ENCODE measurements at places on chromosomes 5 and 9.

DNA sequence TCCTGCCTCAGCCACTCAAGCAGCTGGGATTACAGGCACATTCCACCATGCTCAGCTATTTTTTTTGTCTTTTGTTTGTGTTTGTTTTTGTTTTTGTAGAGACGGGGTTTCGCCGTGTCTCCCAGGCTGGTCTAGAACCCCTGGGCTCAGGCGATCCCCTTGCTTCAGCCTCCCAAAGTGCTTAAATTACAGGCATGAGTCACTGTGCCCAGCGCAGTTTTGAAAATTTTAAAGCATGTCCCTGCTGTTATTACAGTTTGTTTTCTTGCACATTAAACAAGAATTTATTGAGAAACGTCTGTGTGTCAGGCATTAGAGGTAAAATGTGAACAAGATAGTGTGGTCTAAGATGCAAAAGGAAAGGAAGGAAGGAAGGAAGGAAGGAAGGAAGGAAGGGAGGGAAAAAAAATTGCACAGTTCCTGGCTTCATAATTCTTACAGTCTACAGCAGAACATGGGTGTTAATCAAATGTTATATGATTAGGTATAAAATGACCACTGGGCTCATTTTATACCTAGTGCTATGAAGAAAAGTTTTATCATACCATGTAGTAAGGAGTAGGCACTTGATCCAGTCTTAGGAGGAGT lies 205.4 kb downstream of the SNX18 start:
- no peak for DNase-seq

DNA sequence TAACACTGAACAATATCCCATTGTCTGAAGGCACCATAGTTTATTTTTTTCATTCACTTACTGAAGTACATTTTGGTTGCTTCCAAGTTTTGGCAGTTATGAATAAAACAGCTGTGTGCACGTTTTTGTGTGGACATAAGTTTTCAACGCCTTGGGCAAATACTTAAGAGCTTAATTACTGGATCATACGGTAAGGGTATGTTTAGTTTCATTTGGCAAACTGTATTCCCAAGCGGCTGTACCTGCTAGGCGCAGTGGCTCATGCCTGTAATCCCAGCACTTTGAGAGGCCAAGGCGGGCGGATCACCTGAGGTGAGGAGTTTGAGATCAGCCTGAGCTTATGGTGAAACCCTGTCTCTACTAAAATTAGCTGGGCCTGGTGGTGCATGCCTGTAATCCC lies 63.7 kb upstream of the FAM120A start:
- DNase-seq = no peak

DNA sequence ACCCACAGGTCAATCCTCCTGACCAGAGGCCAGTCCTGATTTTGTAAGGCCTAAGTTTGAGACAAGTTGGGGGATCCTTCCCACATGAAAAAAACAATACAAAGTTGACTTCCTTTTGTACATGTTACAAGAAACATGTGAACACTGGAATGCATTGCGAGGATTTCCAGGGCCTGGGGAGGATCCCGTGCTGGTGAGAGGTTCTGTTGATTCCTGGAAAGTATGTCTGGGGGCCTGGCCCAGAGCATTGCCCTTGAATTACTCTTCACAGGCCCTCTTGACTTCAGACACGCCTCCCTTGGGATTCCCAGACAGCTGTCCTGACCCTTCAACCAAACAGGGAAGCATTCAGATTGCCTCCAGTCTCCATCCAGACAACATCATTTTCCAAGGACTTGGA lies 234.2 kb upstream of the IRX2 start:
- DNase-seq = no peak

GRCh38 chr5:142883025-142883424 lies 112.8 kb downstream of the ARHGAP26 start:
- DNase-seq = no peak

DNA sequence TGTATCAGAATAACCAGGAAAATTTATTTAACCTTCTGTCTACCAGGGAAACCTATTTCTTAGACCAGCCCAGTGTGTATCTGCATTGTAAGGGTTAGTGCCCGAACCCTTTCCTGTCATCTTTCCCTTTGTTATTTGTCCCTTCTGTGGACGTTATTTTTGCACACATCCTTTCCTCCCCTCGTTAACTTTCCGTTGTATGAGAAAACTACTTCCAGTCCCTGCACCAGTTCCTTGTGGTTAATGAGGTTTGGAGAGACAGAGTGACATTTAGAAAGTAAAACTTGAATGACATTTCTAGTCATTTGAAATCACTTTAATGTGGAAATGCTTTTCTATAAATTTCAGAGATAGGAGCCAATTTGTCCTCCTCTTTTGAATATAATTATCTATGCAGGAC lies 4.3 kb upstream of the IFNB1 start:
- no peak for DNase-seq

GRCh38 chr5:82702046-82702445 lies 375.1 kb downstream of the TMEM167A start:
- DNase-seq = no peak

DNA sequence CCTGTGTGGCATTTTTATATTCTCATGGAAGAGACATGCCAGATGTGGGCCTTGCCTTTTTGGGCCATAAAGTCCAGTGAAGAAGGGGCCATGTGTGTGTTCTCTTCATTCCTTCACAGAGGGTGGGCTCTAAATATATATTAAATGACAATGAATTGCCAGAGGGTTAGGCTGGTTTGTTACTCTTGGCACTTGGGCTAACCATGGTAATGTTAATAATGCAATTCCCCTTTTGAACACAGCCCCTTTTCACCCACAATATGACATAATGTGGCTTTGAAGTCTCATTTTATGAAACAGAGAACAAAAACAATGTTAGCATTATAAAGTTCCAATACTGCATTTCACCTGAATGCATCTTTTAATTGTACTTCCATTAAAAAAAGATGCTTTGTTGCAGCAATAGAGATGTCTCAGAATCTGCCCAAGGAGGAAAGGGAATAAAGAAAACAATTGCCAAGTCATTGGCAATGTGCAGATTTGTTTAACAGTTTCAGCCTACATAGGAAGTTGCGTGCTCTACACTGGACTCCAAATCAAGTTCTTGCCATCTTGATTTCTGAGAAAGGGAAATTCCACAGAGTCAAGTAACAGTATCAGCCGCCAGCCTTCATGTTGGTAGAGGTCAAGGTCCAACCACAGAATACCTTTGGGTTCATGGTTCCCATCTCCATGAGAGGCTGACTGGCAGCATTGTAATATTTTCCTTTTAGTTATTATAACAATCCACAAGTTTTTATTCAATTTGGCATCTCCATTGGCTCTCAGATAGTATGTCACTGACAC lies 141.9 kb downstream of the SLC12A2 start:
- no peak for DNase-seq

DNA sequence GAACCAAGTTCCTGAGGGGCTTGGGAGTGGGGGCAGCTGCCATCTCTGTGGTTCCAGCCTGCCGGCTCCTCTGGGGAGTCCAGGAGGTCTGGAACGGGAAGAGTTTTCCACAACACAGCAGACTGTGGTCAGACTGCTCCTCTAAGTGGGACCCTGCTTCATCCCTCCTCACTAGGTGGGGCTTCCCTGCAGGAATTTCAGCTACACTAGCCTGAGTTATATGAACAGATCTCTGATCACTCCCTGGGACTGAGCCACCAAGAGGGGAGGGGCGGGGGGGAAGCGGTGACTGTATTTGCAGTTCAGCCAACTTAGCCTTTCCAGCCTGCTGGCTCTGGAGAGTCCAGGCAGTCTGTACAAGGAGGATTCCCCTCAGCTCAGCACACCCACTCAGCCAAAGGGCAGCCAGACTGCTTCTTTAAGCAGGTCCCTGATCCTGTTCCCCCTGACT lies 19.4 kb downstream of the DTWD2 start:
- DNase-seq = no peak

- no peak for DNase-seq
Measured at GRCh38 chr5:94274707-94275106, 343.7 kb downstream of the KIAA0825 start.

GRCh38 chr5:172897481-172898217 lies 61.6 kb upstream of the RPL26L1 start:
- DNase-seq = no peak

GRCh38 chr5:62299101-62299500 lies 6.9 kb upstream of the KIF2A start:
- DNase-seq = no peak

DNA sequence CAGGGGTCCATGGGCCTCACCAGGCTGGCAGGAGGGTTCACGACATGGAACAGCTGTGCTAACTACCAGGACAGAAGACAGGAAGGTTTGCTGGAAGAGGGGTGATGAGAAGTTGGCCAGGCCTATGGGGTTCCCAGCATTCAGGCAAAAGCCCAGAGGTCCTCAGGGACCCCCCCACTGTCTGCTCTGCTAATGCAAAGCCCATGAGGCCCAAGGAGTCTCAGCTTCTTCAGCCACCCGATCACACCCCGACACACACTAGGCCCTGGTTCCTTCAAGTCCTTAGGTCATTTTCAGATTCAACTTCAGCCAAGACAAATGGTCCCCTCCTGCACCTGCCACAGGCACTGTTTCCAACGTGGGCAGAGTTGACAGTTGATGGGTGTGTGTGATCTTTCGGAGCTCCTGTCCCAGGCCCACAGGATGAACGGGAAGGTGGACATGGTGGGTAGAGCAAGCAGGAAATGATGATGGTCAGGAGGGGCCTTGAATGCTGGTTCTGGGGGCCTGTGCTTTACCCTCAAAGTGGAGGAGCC lies 20.4 kb downstream of the ADAMTS2 start:
- DNase-seq = no peak

- DNase-seq = no peak
Measured at GRCh38 chr5:125657936-125658335, 765.3 kb upstream of the GRAMD2B start.

GRCh38 chr9:119761812-119762211 lies 392.6 kb upstream of the BRINP1 start:
- DNase-seq = no peak

GRCh38 chr5:133746834-133747233 lies 134.5 kb upstream of the FSTL4 start:
- DNase-seq = no peak

GRCh38 chr5:179421144-179421901 lies 76.1 kb upstream of the ADAMTS2 start:
- no peak for DNase-seq

- no peak for DNase-seq
Measured at GRCh38 chr5:5266297-5266696, 126.2 kb downstream of the ADAMTS16 start.

GRCh38 chr5:18305288-18305924 lies 671.1 kb downstream of the TAF11L14 start:
- peak; percentile 3 for DNase-seq

GRCh38 chr5:55763746-55764420 lies 26.0 kb downstream of the DDX4 start:
- DNase-seq = no peak

DNA sequence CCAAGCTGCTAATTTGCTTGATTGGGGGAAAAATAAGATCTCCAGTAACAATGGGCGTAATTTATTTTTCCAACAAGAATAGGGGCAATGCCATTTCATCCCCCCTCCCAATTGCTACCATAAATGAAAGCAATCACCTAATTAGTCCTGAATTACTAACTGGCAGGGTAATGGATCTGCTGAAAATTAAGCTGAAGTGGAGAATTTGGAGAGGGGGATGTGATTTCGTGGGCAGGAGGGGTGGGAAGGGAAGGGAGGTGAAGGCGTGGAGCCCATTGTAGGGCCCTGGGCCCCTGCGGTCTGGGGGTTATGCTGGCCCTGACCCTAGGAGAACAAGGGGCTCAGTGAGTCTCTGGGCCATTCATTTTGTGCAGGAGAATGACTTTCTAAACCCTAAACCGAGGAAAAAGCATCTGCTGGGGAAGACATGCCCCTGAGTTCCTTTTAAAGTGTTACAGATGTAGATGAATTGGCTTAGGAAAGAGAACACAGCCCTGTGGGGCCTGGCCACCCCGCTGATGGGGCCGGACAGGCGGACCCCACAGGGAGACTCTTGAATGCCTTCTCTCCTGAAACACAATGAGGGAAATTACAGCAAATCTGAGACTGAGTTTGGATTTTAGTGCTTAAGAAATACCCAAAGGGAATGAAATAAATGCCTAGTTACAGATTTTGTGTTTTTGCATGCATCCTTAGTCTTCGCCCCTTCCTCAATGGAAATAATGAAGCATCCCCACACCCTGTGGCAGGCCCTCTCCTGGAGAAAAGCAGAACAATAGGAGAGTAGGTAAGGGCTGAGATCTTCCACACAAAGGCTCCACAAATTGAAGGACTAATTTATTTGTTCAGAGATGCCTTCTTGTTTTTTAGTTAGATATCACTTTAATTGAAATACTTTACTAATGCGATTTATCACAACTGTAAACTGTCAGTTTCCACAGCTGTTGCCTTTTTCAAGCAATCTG lies 143.2 kb downstream of the PSAT1 start:
- DNase-seq = no peak

- peak; percentile 23 for DNase-seq
Measured at GRCh38 chr5:143316844-143317631, 86.4 kb downstream of the NR3C1 start.

DNA sequence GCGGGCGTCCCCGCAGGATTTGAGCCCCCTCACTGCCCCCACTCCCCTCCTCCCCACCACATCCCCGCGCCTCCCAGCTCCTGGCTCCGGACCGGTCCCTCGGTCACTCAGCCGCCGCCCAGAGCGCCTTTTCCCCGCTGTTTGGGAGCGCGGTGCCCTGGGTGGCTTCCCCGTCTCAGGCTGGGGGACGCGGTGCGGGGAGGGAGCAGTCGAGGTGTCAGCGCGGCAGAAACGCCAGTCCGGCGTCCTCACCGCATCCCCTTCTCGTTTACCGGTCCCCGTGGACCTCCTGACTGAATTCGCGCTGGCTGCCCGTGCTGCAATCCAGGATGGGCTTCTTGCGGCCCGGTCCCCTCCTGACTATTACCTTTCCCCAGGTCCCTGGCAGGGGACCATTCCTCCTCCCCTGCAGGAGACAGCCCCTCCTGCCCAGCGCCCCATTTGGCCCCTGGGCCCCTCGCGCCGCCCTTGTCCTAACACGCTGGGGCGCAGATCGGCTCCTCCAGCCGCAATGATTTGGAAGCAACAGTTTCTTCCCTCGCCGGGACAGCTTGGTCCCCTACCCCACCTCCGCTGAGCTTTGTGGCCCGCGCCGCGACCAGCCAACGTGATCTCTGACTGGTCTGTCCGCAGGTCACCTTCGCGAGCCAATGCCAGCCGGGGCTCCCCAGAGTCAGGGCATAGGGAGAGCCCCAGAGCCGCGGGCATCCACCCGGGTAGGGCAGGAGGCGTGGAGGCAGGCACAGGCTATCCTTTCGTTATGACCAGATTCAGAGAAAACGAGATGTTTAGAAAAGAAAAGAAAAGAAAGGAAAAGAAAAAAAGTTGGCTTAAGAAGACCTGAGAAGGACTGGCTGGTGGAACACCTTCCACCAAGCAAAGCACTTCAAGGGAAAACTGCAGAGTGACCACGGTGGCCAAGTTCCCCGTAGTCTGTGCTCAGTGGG lies 1.2 kb downstream of the ANKRD33B start:
- DNase-seq = no peak
